ENCODE measurements at places on chromosomes 2 and 18.

DNA sequence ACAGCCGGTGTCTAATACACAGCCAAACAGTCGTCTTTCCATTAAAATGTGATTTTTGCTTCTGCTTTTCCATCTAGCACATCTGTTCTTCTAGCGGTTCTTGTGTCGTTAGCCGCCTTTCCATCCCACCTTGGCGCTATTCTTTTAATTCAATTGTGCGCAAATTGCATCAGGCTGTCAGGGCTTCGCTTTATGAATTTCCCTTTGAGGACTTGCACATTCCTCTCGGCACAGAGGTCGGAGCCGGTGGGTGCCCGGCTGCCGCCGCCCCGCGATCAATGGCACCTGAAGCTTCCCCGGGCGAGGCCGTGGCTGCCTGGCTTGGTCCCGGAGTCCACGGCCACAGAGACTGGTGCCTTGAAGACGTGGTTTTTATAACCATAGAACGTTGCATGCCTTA is 33.9 kb upstream of the TSPYL6 start:
- no peak for DNase-seq

DNA sequence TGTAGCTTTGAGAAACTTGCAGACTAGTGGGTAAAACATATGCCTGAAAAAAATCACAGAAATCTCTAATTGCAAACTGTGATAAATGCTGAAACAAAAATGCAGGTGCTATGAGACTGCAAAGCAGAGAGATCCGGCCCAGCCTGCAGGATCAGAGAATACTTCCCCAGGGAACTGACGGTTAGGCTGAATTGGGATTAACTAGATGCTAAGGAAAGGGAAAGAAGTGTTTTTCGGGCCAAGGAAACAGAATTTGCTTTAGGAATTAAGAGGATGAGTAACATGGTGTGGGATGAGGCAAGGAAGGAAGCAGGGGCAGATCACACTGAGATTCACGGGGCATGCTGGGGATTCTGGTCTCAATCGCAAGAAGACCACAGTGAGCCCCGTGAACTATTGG is 71.5 kb downstream of the OSBPL6 start:
- DNase-seq = no peak

DNA sequence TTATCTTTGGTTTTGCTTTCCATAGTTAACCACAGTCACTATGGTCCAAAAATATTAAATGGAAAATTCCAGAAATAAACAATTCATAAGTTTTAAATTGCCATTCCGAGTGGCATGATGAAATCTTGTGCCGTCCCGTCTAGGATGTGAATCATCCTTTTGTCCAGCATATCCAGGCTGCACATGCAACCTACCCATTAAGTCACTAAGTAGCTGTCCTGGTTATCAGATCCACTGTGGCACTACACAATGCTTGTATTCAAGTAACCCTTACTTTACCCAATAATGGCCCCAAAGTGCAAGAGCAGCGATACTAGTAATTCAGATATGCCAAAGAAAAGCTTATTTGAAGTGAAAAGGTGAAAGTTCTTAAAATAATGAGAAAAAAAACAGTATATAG is 10.7 kb downstream of the USP34 start:
- no peak for DNase-seq

DNA sequence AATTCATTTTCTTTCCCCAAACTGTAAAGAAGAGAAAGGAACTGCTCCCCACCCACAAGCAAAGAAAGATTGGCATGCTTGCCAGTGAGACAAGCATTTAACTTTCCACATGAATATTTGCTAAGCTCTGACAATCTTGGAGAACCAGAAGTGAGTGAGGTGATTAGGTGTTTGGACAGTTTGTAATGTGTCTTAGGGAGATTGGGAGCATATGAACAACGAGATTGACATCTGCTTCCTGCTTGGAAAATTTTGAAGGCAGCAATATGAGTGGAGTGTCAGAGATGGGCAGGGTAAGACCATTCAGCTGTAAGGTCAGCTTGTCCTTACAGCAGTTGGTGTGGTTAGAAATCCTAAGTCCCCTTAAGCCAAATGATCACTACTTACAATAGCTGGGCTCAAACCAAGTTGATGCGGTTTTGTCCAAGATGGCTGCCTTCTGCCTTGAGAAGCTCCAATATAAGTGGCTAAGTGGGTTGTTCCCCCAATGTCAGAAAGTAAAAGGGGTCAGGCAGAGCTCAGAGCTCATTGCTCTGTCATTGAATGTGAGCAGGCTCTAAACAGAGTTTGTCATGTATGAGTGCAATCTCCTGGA is 36.0 kb upstream of the GALNT5 start:
- DNase-seq = no peak
